WTC11 (cell line): ENCODE measurements at places on chromosomes 12 and 14. TPM values are rescaled to one million over a fixed set of nuclear protein-coding genes. Genes with fewer than 3 reads are reported as not detected.

Gene TIMELESS
- total RNA-seq, result 60.9 to 67.1 TPM (median 64.9 TPM) in 3 replicates

Gene RND1
- 7.6 to 9.1 TPM (median 8.5 TPM) in 3 replicates for total RNA-seq

Gene PHC1
- 733 to 940 TPM (median 913 TPM) in 3 replicates for total RNA-seq

Gene IKZF4
- total RNA-seq, result 13.6 to 14.9 TPM (median 14.8 TPM) in 3 replicates

Gene FGF6
- total RNA-seq, result not detected in 3 replicates

Gene POTEM
- not detected in 3 replicates for total RNA-seq

Gene MAP3K9
- total RNA-seq, result 28.0 to 29.6 TPM (median 29.4 TPM) in 3 replicates

Gene BCL11B
- total RNA-seq, result 6.7 to 9.1 TPM (median 7.2 TPM) in 3 replicates

Gene OASL
- 0.28 TPM in 1 of 3 replicates, not detected in the others for total RNA-seq

Gene MBD6
- 46.3 to 59.4 TPM (median 56.2 TPM) in 3 replicates for total RNA-seq

Gene HOXC11
- not detected in 3 replicates for total RNA-seq

Gene NPFF
- total RNA-seq, result 0.57 to 0.80 TPM (median 0.59 TPM) in 3 replicates

Gene CLEC2D
- total RNA-seq, result 6.2 to 9.8 TPM (median 7.1 TPM) in 3 replicates

Gene GDF3
- 34.4 to 42.0 TPM (median 38.2 TPM) in 3 replicates for total RNA-seq

Gene PLEKHD1
- total RNA-seq, result 0.85 to 1.0 TPM (median 0.87 TPM) in 3 replicates

Gene GALNT9
- total RNA-seq, result 0.66 to 1.1 TPM (median 0.90 TPM) in 3 replicates

Gene ANKRD9
- 55.6 to 63.8 TPM (median 56.6 TPM) in 3 replicates for total RNA-seq

Gene OTUB2
- total RNA-seq, result 3.5 to 4.5 TPM (median 3.9 TPM) in 3 replicates

Gene NAA25
- 41.6 to 47.5 TPM (median 44.7 TPM) in 3 replicates for total RNA-seq

Gene MYO1H
- total RNA-seq, result 0.44 to 0.60 TPM (median 0.50 TPM) in 3 replicates

Gene KLHL33
- total RNA-seq, result 0.07 to 0.18 TPM (median 0.17 TPM) in 3 replicates

Gene IL23A
- total RNA-seq, result 2.9 to 3.0 TPM (median 2.9 TPM) in 3 replicates

Gene PDE3A
- 2.2 to 2.8 TPM (median 2.3 TPM) in 3 replicates for total RNA-seq

Gene PRIMA1
- total RNA-seq, result 3.9 to 4.9 TPM (median 4.1 TPM) in 3 replicates

Gene L2HGDH
- total RNA-seq, result 23.9 to 26.7 TPM (median 24.0 TPM) in 3 replicates

Gene WDR20
- 25.6 to 27.5 TPM (median 25.9 TPM) in 3 replicates for total RNA-seq

Gene GCH1
- 9.2 to 10.3 TPM (median 9.8 TPM) in 3 replicates for total RNA-seq

Gene E2F7
- total RNA-seq, result 19.8 to 28.4 TPM (median 22.3 TPM) in 3 replicates

Gene RNASE2
- not detected in 3 replicates for total RNA-seq

Gene SLC17A8
- 0.05 to 0.26 TPM in 2 of 3 replicates, not detected in the other for total RNA-seq
